CD14-positive monocyte (primary cell): ENCODE measurements at places on chromosomes 1 and 21. TPM values are rescaled to one million over a fixed set of nuclear protein-coding genes. Genes with fewer than 3 reads are reported as not detected.
A peak's percentile ranks its signal among the peaks of the same experiment; 100 is the strongest.

GRCh38 chr1:222750651-222751050, 13.6 kb downstream of the FAM177B start:
- no peak for DNase-seq
- H3K4me3 ChIP-seq, result no peak overlapping the region
- peaks cover 8% of the 10 kb centered on the region for H3K4me1 ChIP-seq
- no peak overlapping the region for H3K27ac ChIP-seq

DNA sequence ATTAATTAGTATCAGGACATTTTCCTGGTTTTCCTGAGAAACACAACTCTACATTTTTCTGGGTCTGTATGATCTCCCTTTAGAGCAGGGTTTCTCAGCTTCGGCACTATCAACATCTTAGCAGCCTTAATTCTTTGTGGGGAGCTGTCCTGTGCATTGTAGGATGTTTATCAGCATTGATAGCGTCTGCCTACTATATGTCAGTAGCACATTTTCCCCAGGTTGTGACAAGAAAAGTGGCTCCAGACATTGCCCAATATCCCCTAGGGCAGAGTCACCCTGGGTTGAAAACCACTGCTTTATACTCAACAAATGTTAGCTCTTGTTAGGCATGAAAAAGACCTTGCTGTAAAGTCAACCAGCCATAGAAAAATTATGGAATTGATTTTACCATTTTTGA, 195.1 kb upstream of the FMN2 start:
- H3K4me3 ChIP-seq, result no peak overlapping the region
- no peaks in the 10 kb centered on the region for H3K36me3 ChIP-seq
- no peak overlapping the region for H3K27ac ChIP-seq

DNA sequence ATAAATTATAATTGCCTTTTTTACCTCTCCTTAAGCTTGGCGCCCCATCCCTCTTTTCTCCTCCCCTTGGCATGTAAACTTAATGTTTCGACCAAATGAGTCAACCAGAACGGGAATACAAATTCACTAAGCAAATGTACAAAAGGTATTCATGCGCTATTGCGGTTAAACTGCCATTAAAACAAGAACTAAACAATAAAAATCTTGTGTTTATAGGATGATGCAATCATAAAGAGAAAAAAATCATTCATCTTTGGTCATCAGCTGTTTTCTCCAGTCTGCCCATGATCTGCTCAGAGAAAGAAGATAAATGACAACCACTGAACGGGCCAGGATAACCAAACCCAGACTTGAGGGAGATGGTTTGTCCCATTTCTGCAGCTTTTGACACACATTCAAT, 534.2 kb upstream of the PLXNA2 start:
- H3K27ac ChIP-seq, result no peak overlapping the region
- no peak for DNase-seq
- H3K4me3 ChIP-seq, result no peak overlapping the region

DNA sequence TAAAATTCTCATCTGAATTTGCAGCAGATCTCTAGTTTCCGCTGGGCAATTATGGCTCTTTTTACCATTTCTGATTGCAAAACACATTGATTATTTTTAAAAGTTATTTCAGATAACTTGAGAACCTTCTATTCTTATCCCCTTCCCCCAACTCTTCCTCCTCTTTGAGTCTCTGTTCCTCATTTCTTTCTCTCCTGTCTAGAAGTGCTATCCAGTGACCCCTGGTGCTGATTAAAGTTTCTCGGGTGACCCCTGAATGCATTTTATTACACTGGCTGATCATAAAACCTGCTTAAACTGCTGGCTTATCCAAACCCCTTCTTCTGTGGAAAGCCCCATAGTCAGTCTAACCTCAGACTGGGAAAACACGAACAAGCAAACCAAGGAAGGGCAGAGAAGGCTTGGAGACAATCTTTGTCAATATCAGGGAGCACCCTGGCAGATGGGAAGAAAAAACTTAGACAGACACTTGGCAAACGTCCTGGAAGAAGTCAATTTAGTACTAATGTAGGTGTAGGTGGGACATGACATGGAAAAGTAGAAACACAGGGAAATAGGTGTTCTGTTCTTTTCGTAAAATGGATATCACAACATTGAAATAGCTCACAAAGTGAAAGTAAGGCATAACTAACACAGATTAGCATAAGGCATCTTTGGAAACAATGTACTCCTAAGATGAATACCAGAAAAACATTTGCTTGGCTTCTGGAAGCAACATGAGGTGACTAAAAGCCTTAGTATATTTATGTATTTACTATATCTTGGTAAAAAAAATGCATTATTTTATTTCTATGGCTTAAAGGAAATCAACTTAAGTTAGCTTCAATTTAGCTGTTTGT, 61.4 kb downstream of the GORAB start:
- no peaks in the 10 kb centered on the region for H3K4me1 ChIP-seq
- no peaks in the 10 kb centered on the region for H3K36me3 ChIP-seq
- H3K4me3 ChIP-seq, result no peak overlapping the region
- no peak for DNase-seq

GRCh38 chr1:61490924-61491323, 234.0 kb downstream of the TM2D1 start:
- no peaks in the 10 kb centered on the region for H3K36me3 ChIP-seq
- H3K27me3 ChIP-seq, result no peaks in the 10 kb centered on the region
- H3K4me1 ChIP-seq, result no peaks in the 10 kb centered on the region
- H3K4me3 ChIP-seq, result no peak overlapping the region

- H3K4me1 ChIP-seq, result no peaks in the 10 kb centered on the region
- no peak for DNase-seq
- H3K36me3 ChIP-seq, result no peaks in the 10 kb centered on the region
- H3K4me3 ChIP-seq, result no peak overlapping the region
- H3K27me3 ChIP-seq, result no peaks in the 10 kb centered on the region
Observed at GRCh38 chr1:152871731-152872126, 6.4 kb upstream of the SMCP start.

DNA sequence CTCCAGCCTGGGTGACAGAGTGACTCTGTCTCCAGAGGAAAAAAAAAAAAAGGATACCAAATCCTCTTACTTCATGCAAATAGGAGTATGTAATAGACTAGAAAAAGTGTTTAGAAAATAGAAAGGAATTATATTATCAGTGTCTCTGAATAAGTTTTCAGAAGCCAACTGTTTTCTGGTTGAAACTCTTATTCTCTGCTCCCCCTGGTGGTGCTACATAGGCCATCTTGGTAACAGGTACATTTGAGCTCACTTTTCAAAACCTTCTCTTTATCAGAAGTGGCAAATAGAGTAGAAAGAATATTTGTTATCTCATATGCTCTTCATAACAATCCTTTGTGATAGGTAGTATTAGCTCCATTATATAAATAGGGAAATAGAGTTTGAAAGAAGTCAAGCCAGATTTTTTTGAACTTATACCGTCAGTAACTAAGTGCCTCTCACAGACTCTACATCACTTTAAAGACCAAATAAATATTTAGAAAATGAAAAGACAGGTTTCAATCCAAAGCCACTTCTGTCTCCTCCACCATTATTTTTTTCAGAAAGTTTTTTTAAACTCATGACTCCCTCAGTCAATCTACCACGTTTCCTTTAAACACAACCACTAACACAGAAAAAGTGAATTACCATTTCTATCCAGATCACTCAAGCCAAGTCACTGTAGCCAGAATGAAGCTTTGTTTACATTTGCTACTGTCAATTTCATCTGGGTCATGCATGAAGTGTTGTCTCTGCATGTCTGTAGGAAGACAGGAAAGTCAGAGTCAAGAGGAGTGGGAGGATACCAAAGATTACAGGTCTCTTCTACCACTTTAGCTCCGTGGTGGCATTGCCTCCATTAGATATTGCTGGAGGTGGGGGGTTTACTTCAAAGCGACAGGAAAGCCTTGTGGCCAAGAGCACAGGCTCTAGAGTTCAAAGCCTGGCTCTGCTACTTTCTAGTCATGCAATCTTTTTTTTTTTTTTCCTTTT, 45.6 kb downstream of the IL23R start:
- H3K27me3 ChIP-seq, result no peaks in the 10 kb centered on the region
- no peaks in the 10 kb centered on the region for H3K36me3 ChIP-seq
- H3K27ac ChIP-seq, result no peak overlapping the region
- DNase-seq, result no peak

DNA sequence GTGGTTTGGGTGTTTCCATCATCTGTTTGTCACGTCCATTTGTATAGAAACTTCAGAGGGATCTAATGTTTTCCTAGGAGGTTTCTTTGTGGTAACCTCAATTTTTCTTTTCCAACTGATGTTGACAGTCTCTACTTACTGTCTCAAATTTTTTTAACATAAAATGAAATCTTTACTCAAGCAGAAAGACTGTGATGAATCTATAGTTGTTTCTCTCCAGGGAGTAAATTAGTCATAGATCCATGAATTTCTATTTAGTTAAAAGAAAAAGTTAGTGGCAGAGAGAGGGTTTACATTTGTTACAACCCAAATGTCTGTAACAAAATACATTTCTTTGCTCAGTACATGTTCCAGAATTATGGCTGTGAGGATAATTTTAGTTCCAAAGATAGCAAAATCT, 161.6 kb downstream of the DISP1 start:
- H3K27ac ChIP-seq, result no peak overlapping the region
- no peaks in the 10 kb centered on the region for H3K4me1 ChIP-seq
- H3K4me3 ChIP-seq, result no peak overlapping the region
- no peaks in the 10 kb centered on the region for H3K27me3 ChIP-seq
- H3K36me3 ChIP-seq, result no peaks in the 10 kb centered on the region

- no peak overlapping the region for H3K4me3 ChIP-seq
- H3K4me1 ChIP-seq, result peaks cover 10% of the 10 kb centered on the region
- no peak overlapping the region for H3K27ac ChIP-seq
- H3K36me3 ChIP-seq, result peaks cover 3% of the 10 kb centered on the region
Observed at GRCh38 chr1:219189021-219189824, 15.5 kb downstream of the LYPLAL1 start.

GRCh38 chr1:224339442-224340033, 9.6 kb upstream of the NVL start:
- peaks cover 7% of the 10 kb centered on the region for H3K4me1 ChIP-seq
- H3K27ac ChIP-seq, result no peak overlapping the region
- H3K36me3 ChIP-seq, result no peaks in the 10 kb centered on the region
- no peaks in the 10 kb centered on the region for H3K27me3 ChIP-seq
- DNase-seq, result no peak

FBXO44 gene
- polyA plus RNA-seq, result 2.0 TPM

METTL13 gene
- polyA plus RNA-seq, result 18.5 TPM

DNA sequence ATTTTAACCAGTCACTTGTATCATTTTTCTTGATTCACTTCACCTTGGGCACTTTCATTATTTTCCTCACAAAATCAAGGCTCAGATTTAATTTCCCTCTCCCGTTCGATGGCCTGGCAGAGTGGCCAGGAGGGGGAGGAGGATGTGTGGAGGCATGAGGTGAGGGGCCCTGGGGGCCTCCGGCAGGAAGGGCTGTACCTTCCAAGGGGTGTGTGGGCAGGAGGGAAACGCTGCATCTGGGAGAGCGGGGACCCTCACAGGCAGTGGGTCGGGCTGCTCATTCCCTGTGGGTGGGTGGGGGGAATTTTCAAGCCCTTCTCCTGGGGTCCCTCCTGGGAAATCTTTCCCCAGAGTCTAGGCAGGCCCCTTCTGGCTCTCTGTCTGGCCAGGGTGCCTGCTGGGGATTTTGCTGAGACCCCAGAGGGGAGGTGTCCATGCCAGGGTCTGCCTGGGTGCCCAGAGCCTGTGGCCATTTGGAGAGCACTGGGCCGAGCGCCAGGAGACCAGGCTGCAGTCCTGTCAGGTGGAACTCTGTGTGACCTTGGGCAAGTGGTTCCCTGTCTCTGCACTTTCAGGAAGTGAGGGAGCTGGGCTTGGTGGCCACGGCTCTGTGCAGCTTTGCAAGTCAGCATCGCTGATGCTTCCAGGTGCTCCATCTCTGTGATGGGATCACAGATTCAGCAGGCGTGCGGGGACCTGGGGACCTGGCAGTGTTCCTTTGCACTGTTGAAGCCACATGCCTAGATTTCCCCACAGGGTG, 81.9 kb upstream of the C1orf174 start:
- no peaks in the 10 kb centered on the region for H3K4me1 ChIP-seq
- H3K27ac ChIP-seq, result no peak overlapping the region
- H3K4me3 ChIP-seq, result no peak overlapping the region
- no peaks in the 10 kb centered on the region for H3K36me3 ChIP-seq

DNA sequence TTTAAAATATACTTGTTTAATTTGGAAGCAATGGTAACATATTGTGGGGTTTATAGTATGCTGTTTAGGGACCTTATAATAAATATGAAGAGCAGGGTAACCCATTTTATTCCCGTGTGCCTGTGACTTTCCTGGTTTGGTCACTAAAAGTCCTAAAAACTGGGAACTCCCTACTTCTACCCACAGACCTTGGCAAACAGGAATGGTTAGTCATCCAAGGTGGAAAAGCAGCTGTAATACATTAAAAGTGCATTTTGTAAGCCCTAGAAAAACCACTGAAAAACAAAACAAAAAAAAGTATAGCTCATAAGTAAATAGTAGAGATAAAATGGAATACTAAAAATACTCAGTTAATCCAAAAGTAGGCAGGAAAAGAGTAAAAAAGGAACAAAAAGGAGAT, 538.9 kb downstream of the LMO4 start:
- no peaks in the 10 kb centered on the region for H3K27me3 ChIP-seq
- DNase-seq, result no peak
- no peak overlapping the region for H3K4me3 ChIP-seq
- no peak overlapping the region for H3K27ac ChIP-seq
- peaks cover 46% of the 10 kb centered on the region for H3K4me1 ChIP-seq

NBPF6 gene
- polyA plus RNA-seq, result not detected

SAMSN1 gene
- polyA plus RNA-seq, result 7.7 and 20.9 TPM in 2 replicates

DNA sequence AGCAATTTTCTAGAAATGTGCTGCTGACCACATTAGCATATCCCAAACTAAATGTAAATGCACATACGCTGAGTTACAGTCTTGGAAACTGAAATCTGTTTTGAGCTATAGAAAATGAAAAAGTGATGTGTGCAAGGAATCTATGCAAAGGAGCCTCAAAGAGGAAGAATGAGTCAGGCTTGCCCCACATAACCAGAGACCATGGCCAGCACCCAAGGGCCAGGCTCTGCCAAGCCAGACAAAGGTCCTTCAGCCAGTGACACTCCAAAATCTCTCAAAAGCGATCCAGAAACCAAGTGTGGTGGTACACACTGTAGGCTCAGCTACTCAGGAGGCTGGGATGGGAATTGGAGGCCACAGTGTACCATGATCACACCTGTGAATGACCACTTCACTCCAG, 195.2 kb downstream of the TOMM20 start:
- peak overlapping the region; percentile 98 for H3K27ac ChIP-seq
- no peaks in the 10 kb centered on the region for H3K27me3 ChIP-seq
- H3K4me3 ChIP-seq, result no peak overlapping the region
- DNase-seq, result peak; percentile 92
- H3K36me3 ChIP-seq, result no peaks in the 10 kb centered on the region
- H3K4me1 ChIP-seq, result peaks cover 85% of the 10 kb centered on the region
